Stimulated activated CD8-positive, alpha-beta memory T cell treated with anti-CD3 and anti-CD28 coated beads, Interleukin-4, amount 100 ng/mL, for 4 hours (primary cell): ENCODE measurements at places on chromosomes 4 and X.

- no peak for DNase-seq
Measured at GRCh38 chrX:130793975-130794374, 109.0 kb downstream of the ENOX2 start.

- no peak for DNase-seq
Measured at GRCh38 chr4:123871341-123871740, 474.7 kb downstream of the SPRY1 start.

- DNase-seq, result no peak
Measured at GRCh38 chr4:181761156-181761555, 482.0 kb upstream of the TENM3 start.

DNA sequence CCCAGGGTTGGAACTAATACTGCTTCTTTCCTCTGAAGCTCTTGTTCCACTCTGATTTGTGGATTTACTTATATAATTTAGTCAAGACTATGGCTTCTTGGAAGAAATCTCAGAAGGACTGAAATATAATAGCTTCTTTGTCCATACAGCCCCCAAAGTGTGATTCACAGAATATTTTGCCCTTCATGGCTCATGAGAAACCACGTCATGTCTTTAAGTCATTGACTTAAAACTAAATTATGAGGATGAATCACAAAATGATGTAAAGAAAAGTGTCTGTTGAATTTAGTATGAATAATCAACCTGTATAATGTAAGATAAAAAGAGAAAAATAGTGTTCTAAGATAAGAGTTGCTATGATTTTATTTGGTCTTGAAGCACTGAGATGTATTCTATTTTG is 43.3 kb upstream of the AGA start:
- DNase-seq, result no peak

DNA sequence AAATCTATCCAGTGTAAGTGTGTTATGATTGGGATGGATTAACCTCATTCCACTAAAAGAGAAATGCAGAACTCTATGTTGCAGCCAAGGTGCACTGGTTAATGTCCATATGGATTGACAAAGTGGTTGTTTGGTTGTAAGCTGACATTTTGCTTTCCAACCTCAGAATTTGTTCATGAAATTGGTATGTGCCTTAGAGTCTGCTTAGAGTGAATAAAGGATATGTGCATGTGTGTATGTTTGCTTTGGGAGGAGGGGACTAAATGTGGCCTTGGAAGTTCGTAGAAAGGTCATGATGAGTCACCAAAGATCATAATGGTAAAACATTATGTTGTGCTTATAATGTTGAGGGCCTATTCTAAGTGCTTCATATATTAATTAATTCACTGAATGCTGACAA is 44.1 kb upstream of the MBNL3 start:
- no peak for DNase-seq

DNA sequence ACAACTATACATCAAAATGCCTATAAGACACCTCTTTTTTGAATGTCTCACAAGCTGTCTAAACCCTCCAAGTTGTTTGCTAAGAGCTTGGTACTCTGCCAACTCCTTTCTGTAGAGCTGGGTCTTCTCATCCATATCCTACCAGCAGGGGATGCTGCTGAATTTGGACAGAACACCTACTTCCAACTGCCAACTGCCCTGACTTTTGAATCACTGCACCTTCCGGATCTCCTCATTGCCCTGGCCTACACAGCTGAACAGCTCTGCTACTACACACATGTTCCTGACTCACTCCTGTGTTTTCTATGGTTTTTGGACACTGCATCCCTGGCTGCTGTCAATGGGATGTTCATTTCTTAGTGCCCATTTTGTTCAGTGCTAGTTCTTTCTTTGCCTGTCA is 18.7 kb downstream of the FAM184B start:
- DNase-seq, result no peak

DNA sequence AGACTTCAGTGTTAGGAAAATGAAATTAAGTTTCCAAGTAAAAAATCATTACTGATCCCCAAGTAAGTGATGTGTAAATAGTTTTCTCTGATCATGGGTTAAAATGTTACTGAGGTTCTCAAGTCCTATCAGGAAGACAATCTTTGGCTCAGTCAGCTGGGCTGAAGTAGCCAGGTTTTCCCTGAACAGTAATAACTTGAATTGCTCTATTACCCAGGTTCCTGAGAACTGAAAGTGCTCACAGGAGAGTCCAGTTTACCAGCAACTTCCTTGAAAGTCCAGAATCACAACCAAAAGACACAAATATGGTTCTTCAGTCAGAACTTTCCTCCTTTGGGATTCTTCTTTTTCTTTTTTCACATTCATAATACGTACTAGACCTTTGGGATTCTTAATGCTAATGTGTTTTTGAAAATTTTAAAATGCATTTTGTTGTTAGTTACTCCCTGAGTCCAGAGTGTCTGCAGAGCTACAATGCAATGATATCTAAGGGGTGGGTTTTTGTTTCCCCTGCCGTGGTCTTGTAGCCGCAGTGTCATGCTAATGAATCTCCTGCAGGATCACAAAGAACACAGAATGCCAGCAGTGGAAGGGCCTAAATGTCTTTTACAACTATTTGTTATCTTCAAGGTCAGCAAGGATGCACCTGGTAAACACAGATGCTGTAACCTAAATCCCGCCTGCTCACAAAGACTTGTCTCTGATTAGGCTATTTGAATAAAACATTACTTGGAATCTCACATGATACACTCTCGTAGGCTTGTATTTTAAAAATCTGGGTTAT is 439.8 kb upstream of the NR3C2 start:
- DNase-seq, result no peak

- no peak for DNase-seq
Measured at GRCh38 chr4:14446311-14446710, 556.0 kb upstream of the CPEB2 start.

- no peak for DNase-seq
Measured at GRCh38 chr4:184671101-184671500, 21.6 kb downstream of the PRIMPOL start.

DNA sequence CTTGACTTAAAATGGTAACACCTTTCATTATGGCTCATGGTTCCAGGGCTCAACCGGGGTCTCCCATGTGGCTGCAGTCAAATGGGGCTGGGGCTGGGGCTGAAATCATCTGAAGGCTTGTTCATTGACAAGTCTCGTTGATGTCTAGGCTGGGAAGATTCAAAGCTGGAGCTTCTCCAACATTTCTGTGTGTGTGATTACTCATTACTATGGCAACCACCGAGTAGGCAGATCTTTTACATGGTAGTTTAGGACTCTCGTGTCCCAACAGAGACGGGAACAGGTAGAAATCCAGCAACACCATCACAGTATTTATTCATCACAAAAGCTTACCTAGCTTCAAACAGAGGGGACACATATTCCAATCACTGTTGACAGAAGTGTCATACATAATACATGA is 7.8 kb downstream of the YTHDC1 start:
- DNase-seq, result no peak

DNA sequence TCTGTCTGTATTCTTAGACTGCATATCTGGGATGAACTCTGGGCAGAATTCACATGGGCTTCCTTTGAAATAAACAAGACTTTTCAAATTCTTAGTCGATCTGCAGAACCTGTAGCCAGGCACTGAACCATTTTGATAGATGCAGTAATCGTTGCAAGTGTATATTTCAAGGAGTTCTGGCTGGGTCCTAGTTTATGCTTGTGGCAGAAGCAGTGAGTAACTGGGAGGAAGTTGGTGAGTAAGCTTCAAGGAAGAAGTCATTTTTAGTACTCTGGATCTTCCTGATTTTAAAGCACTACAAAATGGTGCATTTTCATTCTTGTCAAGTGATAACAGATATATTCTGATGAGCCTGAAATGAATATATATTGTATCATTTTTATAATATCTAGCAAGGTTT is 9.5 kb downstream of the HPRT1 start:
- DNase-seq, result no peak

GRCh38 chr4:72911316-72911715 is 158.2 kb downstream of the COX18 start:
- DNase-seq, result no peak

- DNase-seq, result no peak
Measured at GRCh38 chrX:140053846-140054245, 88.5 kb upstream of the CXorf66 start.

- DNase-seq, result no peak
Measured at GRCh38 chrX:40976981-40977380, 108.3 kb upstream of the USP9X start.

DNA sequence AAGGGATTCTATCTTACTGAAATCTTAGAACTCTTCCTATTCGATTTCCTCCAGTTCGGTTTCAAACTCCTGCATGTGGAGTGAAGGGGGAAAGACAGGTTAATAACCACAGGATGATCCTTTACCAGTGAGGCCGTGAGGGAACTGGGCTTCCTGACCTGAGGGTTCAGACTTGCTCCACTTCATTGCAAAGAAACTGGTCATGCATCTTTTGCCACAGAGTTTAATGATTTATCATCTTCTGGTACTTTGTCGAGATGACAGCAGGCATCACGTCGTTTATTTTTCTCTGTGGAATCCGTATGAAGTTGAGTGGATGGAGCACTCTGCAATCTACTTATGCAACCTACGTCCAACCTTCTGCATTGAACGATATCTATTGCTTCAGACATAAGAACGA is 145.9 kb upstream of the NLGN4X start:
- DNase-seq, result no peak

DNA sequence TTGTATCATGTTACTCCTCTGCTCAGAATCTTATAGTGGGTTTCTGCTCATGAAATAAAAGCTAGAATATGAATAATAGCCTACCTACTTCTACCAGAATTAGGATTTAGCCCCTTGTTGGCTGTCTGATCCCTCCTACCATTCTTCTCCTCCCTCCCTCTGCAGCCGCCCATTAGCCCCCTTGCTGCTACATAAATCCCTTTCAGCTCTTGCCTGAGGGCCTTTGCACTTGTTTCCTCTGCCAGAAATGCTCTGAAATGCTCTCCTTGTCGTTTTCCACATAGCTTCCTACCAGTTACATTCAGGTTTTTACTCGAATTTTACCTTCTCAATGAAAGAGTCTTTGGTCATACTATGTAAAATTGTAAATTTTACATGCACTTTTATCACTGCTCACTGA is 159.2 kb downstream of the ADGRL3 start:
- DNase-seq, result no peak

DNA sequence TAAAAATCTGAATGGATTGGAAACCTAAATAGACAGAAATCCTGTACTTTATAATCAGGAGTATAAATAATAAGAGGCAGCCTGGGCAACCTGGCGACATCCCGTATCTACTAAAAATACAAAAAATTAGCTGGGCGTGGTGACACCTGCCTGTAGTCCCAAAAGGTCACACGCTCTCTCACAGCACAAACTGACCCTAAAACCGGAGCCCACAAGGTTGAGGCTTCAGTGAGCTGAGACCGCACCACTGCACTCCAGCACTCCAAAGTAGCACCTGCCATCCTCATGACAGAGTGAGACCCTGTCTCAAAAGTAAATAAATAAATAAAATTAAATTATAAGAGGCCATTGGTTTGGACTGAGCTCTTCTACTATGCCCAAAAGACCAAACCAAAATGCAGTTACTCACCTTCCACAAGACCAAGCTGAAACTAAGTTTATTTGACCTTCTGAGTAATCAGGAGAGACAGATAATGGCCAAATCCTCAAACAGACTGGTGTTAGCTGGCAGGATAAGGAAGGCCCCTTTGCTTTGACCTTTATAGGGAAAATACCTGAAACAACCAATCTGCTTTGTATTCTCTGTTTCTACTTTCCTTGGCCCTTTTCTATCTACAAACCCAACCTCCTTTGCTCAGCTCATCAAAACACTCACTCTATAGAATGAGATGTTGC is 3.2 kb upstream of the GRSF1 start:
- DNase-seq, result no peak

GRCh38 chr4:177041356-177041755 is 248.6 kb upstream of the VEGFC start:
- no peak for DNase-seq

GRCh38 chrX:100976211-100976610 is 6.7 kb downstream of the ARL13A start:
- DNase-seq, result no peak

DNA sequence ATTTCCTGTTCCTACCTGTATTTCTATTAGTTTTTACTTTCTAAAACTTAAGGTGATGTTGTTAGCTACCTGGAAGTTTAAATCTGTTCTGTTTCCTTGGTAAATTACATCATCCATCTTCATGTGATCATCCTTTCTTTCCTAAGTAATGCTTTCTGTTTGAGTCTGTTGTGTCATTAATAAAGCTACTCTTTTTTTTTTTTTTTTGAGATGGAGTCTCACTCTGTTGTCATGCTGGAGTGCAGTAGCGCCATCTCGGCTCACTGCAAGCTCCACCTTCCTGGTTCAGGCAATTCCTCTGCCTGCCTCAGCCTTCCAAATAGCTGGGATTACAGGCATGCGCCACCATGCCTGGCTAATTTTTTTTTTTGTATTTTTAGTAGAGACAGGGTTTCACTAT is 73.3 kb downstream of the FIP1L1 start:
- no peak for DNase-seq

DNA sequence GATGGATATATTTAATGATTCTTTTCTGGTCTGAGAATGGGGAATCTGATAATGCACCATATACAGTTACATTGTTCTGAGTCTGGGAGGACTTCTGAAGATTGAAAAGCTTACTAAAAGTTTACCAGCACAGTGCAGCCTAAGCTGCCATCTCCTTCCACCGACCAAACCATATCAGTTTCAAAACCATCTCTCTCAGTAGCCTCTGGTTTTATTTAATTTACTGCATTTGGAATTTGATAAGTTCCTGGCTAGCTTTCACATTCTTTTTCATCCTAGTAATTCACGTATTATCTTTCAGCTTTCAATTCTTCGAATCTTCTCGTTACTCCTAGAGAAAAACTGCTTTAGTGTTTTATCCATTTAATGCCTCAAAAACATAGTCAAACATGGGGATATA is 181.4 kb upstream of the HCCS start:
- DNase-seq, result no peak

DNA sequence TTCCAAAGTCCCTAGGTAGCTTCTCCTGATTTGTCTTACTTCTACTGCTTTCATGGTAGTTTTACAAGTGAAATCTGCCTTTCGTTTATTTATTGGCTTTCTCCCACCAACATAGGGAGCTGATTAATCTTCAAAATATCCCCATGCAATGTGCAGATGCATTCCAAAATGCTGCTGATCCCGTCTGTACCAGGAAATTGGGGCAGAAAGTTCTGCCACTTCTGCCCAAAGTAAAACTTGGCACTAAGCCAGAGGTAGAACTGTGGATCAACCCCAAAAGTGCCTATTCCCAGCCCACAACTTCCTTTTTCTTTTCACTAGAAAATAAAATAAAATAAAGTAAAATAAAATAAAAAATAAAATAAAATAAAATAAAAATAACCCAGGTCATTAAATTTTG is 47.3 kb upstream of the PPARGC1A start:
- no peak for DNase-seq

DNA sequence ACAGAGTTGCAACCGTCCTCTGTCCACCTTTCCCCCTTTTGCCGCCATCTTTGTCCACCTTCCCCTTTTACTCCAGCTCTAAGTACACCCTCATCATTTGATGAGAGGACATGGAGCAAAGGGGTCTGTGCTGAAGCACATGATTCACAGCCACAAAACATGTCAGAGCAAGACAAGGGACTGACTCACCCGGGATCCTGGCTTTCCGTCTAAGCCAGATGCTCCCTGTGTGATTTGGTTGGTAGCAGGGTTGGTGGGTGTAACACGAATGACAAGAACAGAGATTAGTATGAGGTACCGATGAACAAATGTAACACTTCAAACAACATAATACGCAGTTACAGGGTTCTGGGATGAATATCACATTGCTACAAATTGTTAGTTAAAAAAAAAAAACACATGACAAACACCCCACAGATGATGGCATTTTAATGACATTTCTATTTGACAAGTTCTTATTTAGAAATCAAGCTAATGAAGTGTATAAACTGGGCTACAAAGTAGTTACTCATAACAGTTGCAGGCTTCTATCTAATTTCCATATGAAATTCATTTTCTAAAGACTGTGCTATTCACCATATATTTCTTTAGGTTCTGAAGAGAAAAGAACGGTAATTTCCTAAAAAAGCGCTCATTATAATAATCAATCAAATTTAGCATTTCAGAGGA is 71.4 kb upstream of the ETNPPL start:
- no peak for DNase-seq
